HFFc6 (cell line): ENCODE measurements at places on chromosomes 5 and 9. TPM values are rescaled to one million over a fixed set of nuclear protein-coding genes. Genes with fewer than 3 reads are reported as not detected.

GRCh38 chr9:101639311-101639710 is 44.5 kb upstream of the PPP3R2 start:
- no peak for DNase-seq

- no peak for DNase-seq
Measured at GRCh38 chr5:139577689-139578290, 16.7 kb downstream of the UBE2D2 start.

DNA sequence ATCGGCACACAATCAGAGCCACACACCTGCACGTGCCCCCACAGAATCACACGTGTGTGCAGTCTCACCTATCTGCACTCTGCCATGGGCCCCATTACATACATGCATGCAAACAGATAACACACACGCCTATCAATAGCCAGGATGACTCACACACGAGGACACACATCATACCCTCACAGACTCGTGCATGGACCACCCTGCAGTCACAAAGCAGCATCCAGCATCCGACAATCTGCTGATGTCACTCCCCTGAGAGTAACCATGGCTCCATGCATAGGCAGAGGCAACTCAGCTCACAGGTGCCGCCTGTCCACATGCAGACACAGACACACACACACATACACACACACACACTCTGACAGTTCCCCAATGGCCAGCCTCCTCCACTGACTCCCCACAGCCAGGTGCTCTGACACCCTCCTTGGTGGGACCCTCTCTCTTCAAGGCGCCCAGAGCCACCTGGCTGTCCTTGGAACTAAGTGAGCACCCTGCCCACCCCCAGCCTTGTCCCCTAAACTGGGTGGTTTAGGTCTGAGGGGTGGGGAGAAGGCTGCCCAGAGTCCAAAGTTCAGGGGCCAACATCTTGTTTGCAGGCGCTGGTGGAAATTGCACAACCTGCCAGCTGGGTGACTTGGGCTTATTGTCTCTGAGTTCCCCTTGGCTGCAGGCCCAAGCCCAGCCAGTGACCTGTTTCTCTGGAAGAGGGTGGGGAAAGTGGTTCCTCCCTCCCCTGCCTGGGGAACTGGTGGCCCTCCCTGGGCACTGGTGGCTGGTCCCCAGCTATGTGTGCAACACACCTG is 34.6 kb upstream of the NEK6 start:
- DNase-seq, result no peak

STPG3 gene
- not detected in 3 replicates for total RNA-seq

DNA sequence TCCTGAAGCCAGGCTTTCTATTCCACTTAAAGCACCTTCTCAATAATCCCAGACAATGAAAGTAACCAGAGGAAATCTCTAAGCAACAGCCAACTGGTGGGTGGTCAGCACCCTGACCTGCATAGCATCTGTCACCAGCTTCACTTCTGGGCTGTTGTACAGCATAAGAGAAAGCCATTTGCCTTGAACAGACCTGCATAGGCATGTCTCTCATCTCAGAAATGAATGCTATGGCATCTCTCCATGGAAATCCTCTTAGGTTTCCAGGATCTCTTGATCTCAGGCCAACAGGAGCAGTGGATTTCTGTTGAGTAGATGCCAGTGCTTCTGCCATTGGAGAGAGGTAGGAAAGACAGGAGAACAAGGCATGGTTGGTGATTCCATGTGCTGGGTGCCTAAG is 213.6 kb downstream of the GRIA1 start:
- no peak for DNase-seq

DNA sequence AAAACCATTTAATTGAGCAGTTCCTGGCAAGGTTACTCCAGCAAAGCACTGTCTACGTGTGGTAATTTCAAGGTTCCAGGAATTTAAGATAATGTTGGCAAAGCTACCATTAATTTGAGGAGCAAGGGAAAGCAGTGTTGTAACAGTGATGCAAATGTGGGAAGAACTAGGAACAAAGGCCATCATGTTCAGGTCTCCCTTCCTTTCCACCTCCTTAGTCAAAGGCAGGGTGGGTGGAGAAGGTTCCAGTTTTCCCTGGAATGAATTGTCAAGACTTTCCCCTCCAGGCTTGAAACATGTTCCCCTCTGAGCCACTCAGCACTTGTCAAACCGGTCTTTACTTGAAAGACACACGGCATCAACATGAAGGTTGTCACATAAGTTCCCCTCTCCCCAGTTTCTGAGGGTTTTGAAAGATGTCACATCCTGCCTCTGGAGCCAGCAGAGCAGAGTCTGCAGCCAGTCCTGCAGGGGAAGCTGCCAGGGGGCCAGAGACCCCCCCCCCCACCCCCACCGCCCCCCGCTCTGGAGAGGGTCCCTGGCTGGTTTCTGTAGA is 226.0 kb downstream of the GAS1 start:
- DNase-seq, result no peak

- DNase-seq, result no peak
Measured at GRCh38 chr5:123778641-123779040, 266.7 kb downstream of the CSNK1G3 start.

DNA sequence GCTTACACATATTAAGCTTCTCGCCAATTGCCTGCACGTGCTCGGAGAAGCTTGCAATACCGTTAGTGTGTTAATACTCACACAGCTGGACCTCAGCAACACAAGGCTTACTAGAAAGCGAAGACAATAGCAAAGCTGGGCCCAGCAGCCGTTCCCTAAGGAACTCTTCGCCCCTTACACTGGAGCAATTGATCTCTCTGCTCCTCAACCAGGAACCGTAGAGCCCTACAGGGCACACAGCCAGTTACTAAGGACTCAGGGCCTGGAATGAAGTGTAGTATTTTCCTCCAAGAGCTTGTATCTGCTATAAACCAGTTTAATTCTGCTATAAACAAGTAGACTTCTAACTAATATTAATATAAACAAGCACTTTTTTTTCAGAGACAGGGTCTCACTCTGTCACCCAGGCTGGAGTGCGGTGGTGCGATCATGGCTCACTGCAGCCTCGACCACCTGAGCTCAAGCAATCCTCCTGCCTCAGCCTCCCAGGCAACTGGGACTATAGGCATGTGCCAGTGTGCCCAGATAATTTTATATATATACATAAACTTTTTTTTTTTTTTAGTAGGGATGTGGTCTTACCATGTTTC is 67.0 kb upstream of the SIMC1 start:
- no peak for DNase-seq

DNA sequence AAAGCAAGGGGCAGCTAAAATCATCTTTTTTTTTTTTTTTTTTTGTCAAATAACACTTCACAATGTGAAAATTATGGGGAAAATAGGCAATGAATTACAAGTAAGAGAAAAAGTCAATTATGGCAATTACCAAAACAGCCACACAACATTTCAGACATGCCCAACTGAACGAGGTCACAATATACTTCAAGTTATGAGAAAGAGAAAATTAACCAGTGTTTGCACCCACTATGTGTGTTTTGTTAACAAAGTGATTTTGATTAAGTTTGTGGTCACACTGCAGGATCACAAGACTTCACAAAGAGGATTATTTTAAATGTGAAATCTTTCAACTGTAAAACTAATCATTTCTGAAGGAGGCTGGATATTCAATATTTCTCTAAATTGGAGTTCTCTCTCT is 1032.8 kb upstream of the DMAC1 start:
- no peak for DNase-seq

DNA sequence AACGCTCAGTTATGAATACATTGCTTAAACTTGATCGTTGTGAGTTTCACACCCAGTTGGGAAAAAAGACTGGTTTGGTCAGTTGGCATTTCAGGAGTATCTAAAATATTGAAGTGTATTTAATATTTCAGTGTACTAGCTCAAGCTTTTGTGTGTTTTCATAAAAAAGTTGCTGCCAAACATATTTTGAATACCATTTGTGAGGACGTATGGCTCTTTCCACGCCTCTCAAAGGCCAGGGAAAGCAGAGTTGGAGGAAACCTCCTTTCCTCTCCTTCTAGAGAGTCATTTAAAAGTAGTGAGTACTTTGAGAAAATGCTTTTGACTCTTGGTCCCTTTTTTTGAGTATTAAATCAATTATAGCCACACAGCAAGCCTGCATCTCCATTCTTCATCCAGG is 43.2 kb upstream of the ANKRD33B start:
- no peak for DNase-seq

KIF24 gene
- total RNA-seq, result 1.6 to 3.2 TPM (median 2.7 TPM) in 3 replicates

IFNE gene
- total RNA-seq, result 1.0 to 1.9 TPM (median 1.4 TPM) in 3 replicates

- no peak for DNase-seq
Measured at GRCh38 chr9:120324461-120324860, 255.5 kb downstream of the CDK5RAP2 start.

DNA sequence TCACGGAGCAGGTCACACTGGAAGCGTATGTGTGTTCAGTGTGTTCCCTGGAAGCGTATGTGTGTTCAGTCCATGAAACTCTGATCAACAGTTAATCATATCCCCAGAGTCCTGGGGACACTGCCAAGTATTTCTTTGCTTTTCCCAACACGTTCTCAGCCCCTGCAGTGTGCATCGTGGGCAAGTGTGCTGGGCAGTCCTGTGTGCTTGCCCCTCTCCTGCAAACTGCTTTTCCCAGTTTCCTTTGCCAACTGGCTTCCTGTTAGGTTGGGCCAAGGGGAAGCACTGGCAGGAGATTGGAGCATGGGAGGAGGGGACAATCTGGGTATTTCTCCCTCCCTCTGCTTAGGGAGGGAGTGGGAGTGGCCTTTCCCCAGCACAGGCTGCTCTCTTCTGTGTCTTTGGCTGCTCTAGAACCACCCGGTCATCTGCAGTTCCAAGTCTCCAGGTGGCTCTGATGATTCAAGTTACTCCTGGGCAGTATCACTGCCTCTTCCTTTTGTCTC is 36.8 kb upstream of the NEK6 start:
- no peak for DNase-seq

GRCh38 chr9:113543982-113544303 is 80.4 kb downstream of the RGS3 start:
- DNase-seq, result no peak

DNA sequence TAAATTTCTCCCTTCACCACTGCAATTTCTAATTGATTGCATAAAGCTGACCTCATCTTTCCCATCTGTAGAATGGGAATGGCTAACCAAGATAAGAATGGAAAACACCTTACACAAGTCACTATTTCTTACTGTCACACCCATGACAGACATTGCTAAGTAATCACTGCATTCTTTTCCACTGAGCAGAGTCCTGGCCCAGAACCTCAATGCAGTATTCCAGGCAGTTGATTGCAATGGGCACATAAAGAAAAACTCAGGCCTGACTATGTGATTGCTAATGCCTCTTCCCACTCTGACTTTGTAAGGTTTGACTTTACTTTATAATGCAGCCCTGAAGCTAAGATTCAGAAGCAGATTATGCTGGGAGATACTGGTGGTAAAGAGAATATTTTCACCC is 29.3 kb downstream of the TRIM32 start:
- DNase-seq, result no peak

GNE gene
- total RNA-seq, result 14.7 to 17.6 TPM (median 14.9 TPM) in 3 replicates
